ENCODE measurements at places on chromosomes 11 and 22.

DNA sequence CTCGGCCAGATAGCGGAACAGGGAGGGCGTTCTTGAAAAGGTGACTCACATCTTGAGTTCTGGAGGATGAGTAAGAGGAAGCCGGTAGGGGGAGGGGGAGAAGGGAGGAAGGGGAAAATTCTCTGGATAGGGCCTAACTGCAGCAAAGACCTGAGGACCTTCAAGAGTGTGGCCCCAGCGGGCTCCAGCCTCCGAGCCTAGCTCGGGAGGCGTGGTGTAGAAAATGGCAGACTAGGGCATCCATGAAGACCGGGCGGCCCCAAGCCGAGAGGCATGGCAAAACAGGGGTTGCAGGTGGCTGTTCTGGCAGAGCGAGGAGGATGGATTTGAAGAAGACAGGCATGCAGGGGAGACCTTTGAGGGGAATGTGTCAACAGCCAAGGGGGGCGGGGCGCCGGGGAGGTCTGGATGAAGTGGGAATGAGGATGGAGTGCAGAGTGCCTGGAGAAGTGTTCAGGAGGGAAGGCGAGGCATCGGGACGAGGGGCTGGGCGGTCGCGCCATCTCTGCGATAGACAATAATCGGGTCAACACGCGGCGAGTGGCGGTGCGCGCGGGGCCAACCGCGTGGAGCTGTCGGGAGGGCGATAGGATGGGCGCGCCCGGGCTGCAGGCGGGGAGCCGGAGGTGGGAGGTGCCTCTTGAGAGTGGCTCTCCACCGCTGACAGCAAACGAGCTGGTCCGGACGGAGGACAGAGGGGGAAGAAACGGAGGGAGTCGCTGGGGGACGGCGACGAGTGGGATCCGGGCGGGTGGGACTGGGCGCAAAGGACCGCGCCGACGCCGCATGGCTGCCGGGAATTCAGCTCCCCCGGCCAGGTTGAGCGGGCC lies 40.0 kb upstream of the CREB3L1 start:
- DNase-seq: peak; percentile 88

- no peak for DNase-seq
Observed at GRCh38 chr11:62842171-62842741, 2.9 kb upstream of the WDR74 start.

- DNase-seq: no peak
Observed at GRCh38 chr11:73748300-73748699, 12.6 kb downstream of the RAB6A start.

GRCh38 chr11:69630017-69630416 lies 10.9 kb upstream of the CCND1 start:
- no peak for DNase-seq

DNA sequence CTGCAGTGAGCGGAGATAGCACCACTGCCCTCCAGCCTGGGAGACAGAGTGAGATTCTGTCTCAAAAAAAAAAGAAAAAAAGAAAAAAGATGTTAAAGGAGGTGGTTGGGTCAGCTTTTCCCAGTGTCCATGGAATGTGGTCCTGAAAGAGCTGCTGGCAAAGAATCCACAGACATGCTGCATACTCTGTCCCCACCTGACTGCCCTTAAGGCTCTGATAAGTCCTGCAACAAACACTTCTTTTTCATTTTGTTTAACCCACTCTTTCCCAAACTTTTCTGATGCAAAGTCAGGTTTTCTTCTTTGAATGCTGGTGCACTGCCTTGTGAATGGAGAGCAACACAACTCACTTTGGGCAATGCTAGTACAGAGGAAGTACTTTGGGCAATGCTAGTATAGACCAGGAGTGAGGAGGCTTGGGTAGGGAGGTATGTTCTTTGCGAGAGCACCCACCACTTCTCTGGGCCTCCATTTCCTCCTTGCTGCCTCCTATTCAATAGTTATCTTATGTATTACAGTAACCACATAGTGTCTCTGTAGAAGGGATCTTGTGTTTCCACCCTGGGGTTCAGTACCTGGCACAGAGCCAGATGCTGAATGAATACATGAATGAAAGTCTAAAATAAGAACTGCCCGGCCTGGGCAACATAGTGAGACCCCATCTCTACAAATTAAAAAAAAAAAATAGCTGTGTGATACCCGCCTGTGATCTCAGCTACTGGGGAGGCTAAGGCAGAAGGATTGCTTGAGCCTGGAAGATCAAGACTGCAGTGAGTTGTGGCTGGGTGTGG lies 18.9 kb downstream of the LIF start:
- DNase-seq: no peak

DNA sequence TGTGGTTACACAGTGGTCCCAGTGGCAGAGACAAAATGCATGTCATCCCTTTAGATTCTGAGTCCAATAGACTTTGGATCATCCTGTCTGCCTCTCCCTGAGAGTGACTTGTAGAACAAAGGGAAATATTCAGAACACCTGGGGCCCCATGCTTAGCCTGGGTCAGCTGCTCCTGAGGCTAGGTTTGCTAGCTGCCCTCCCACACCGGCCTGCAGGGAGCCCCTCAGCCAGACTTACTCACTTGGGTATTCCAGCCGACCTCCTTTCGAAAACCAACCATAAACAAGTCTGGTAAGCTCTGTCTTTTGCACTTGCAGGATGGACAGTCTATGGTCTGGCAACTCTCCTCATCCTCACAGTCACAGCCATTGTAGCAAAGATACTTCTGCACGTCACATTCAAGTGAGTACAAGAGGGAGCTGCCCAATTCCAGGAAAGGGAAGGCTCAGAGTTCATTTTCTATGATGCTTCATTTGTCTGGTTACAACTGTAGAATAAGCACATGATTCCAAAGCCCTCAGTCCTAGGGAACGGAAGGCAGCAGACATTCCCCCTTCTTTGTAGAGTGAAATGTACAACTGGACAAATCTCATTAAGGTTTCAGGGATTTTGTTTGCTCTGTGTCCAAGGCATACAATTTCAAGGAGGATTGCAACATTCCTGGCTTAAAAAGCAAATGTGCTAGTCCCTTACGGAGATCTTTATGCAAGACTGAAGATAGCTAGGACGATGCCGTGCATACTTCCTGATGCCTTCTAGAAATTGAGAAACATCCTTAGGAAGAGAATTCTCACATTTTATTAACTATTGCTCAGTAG lies 65.5 kb upstream of the EMID1 start:
- DNase-seq: peak; percentile 70

DNA sequence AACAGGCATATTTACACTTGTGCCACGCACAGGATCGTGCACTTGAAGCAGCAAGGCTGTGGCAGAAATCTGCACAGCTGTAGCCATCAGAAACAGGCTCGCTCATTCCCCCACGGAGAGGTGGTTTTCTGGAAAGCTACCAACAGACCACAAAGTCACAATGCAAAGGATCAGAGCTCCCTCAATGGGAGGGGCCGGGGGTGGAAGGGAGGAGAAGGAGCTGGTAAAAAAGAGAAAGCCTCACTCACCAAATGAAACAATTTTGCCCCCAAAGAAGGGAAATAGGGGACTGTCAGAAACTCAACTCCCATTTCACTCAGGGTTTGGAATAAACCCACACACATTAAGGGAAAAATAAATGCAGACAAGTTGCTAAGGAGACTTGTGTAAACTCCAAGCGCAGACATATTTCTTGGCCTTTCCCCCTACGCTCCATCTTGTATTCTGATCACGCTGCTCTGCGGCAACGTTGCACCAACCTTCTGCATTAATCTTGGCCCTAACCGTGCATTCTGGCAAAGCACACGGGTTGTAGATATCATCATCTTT lies 43.2 kb upstream of the BLID start:
- peak; percentile 15 for DNase-seq

GRCh38 chr11:67051180-67051893 lies 5.3 kb upstream of the RHOD start:
- DNase-seq: no peak
